ENCODE measurements at places on chromosomes 7 and 10.
A peak's percentile ranks its signal among the peaks of the same experiment; 100 is the strongest.

DNA sequence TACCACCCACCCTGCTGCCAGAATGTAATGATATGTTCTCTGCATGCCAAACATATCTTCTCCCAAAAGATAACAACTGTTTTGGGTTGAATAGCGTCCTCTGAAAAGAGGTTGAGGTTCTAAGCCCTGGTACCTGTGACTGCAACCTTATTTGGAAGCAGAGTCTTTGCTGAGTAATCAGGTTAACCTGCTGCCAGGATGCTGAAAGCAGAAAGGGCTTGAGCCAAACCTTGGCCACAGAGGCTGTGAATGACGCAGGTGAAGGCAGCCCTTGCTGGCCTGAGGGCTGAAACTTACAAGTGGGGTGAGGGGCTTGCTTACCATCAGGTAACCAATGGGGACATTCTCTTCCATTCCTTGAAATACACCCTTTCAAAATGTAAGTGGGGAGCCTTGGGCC lies 151.8 kb upstream of the RHEB start:
- DNase-seq: no peak

- no peak for DNase-seq
Measured at GRCh38 chr7:151007469-151007898, 16.7 kb downstream of the NOS3 start.

DNA sequence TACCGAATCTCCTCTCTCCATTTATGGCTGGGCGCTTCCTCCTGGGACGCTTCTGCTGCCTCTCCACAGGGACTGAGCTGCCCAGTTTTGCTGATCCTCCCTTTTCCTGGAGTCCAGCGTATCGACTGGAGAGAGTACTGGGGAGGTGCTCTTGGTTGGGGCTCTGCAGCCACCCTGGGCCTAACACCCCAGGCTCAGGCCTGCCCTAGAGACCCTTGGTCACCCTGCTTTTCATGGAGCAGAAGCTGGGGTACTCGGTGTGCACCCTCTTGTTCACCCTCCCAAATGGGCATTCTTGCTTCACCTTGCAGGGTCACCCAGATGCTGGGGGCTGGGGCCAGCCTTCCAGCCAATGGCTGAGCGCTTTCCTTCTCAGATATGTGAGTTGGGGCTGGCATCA lies 88.8 kb upstream of the RET start:
- DNase-seq: no peak

DNA sequence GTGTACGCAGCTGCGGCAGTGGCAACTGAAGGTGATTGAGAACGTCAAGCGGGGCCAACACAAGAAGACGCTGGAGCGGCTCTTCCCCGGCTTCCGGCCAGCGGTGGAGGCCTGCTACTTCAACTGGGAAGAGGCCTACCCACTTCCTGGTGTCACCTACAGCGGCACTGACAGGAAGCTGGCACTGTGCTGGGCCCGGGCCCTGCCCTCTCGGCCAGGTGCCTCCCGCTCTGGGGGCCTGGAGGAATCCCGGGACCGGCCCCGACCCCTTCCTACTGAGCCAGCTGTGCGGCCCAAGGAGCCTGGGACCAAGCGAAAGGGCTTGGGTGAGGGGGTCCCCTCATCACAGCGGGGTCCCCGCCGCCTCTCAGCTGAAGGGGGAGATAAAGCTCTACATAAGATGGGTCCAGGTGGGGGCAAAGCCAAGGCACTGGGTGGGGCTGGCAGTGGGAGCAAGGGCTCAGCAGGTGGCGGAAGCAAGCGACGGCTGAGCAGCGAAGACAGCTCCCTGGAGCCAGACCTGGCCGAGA lies 6.5 kb downstream of the ZSWIM8 start:
- DNase-seq: no peak

DNA sequence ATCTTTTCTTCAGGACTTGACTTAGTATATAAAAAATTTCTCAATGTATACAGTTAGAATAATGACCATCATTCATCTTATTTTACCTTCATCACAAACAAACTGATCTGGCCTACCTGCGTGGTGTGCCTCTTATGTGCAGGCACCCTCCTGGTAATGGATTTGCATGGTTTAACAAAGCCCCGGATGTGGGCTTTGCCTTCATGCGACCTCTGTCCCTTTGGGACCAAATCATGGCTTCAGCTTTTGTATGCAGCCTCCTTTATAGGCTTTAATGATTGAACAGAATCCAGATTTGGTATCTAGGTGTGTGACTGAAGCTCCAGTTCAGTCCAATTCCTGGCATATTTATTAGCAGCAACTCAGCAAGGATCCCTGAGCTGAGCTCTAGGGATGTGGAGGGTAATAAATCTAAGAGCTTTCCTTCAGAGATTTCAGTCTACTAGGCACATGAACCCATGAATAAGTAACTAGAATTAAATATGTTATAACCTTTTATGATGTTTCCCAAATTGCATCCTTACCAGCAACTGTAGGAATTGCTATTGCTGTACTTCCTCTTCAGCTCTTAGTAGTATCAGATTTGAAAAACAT lies 256.9 kb downstream of the ABCA13 start:
- DNase-seq: no peak

- DNase-seq: no peak
Measured at GRCh38 chr7:40709062-40709964, 574.5 kb downstream of the SUGCT start.

DNA sequence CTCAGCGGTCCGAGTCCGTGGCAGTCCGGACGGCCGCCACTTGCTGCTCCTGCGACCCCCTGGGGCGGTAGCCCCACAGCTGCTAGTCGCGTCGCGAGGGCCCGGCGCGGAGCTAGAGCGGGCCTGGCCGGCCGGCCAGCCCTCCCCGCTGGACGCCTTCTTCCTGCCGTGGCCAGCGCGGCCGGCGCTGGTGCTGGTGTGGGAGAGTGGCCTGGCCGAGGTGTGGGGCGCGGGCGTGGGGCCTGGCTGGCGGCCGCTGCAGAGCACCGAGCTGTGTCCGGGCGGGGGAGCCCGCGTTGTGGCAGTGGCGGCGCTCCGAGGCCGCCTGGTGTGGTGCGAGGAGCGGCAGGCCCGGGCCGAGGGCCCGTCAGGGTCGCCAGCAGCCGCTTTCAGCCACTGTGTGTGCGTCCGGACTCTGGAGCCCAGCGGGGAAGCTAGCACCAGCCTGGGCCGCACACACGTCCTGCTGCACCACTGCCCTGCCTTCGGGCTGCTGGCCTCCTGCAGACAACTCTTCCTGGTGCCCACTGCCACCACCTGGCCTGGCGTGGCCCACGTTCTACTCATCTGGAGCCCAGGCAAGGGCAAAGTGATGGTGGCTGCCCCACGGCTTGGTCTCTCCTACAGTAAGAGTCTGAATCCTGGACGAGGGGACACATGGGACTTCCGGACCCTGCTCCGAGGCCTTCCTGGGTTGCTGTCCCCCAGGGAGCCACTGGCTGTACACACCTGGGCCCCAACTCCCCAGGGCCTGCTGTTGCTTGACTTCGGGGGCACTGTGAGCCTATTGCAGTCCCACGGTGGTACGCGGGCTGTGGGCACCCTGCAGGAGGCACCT lies 631 bp downstream of the HPS6 start:
- DNase-seq: no peak

DNA sequence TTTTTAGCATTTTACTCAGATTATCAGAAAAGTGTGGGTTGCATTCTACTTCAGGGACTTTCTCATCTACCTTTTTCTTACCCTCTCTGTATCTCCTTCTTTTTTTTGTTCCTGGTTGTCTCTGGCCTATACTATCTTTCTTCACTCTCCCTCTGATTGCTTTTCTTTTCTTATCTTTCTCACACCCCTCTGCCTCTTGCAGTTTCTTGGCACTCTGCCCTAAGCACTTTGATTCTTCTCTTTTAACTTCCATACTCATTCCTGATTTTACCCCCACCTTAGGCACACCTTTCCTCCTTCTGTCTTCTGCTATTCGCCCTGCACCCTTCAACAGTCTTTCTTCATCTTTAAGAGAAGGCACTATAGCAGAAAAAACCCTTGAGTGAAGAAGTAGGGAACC lies 92.8 kb upstream of the HPS1 start:
- DNase-seq: no peak

DNA sequence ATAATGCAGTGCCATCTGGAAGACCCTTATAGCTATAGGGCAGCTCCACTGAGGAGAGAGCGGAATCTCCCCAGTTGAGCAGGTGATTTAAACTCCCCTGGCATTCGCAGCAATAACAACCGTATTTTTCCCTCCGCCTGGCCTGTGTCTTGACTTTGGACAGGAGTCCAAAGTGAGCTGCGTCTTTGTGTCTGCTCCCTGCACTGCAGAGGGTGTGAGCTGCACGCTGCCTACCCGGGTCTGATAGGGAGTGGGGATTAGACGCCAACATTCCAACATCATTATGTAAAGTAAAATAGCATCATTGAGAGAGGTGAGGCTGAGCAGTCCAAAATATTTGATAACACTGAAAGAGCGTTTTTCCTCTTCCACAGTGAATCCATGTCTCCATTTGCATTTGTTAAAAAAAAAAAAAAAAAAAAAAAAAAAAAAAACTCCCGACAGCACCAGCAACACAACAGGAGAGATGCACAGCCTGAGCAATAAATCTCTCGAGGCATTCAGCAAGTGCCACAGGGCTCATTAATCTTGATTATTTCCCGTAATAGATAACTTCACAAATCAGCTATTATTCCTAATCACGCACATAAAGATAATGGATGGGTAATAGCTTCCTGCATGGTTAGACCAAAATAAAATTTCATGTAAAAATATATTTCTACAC lies 68.6 kb downstream of the CELF2 start:
- no peak for DNase-seq

DNA sequence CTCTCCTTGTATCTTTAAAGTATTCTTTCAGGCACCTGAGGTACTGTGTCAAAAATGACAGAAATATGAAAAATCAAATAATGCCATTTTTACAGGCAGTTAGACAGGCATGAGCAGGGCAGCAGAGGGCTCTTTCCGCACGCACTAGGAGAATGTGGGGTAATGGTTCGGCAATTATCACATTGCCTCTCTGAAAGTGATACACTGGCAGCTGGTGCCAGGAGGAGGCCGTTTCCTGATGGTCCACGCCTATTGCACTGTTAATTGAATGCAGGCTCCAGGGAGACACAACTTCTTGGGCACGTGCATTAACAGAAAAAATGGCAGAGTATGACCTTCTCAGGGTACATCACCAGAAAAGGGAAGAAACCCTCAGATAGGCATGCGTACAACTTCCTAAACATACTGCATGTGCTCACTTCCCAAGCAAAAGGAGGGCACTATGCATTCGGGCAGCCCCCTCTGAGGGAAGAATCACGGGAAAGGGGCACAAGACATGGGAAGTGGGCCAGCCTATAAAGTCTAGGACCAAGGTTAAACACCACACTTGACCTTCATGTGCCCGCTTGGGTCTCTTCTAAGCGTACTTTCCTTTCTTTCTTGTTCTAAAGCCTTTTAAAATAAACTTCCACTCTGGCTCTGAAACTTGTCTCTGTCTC lies 161.7 kb downstream of the TNS3 start:
- no peak for DNase-seq

DNA sequence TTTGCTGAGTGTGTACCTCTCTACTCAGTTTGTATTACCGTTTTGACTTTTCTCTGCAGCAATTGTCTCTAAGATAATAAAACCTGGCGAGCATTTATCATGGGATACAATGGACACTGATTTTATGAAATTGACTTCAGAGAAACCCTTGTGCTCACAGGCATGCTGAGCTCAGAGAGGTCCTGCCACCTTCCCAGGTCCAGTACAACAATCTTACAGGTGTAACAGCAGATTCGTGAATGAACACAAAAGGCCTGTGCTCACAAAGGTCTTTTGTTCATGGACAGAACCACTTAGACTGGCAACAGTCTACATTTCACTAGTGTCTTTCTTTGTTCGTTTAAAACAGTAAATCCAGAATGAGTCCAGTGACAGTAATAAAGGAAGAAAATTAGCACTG lies 43.2 kb downstream of the HECW1 start:
- DNase-seq: no peak

DNA sequence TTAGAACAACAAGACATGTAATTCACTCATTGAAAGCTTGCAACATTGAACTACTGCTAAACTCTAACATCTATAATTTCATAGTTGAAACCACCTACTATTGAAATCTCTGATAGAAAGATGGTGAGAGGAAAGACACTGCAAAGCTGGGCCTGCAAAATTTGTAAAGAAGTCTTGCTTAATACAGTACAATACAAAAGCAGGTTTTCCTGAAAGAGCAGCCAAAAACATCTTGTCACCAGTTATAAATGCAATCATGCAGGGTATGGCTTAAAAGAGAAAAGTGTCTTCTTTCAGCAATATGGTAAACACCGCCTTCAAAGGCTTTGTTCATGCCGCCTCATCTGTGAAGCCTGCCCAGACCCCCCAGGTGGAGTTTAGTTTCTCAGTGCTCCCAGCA lies 109.2 kb downstream of the ANK3 start:
- no peak for DNase-seq

GRCh38 chr10:87691506-87692070 lies 31.9 kb downstream of the PAPSS2 start:
- no peak for DNase-seq

DNA sequence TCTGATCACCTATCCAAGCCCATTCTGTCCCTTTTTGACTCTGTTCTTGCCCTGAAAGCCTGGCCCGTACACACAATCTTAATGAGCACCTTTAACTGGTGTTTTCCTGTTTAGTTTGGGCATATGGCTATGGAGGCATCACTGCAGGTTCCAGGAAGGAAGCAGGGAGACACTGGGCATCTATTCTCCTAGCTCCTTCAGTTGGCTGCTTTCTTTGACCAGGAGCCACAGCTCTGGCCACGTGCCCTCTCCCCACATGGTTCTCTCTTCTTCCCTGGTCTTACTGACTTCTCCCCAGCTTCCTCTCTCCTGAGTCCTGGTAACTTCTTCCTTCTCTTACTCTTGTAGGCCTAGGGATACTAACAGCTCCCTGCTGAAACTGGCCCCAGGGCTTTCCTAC lies 144.4 kb downstream of the CREB5 start:
- no peak for DNase-seq

DNA sequence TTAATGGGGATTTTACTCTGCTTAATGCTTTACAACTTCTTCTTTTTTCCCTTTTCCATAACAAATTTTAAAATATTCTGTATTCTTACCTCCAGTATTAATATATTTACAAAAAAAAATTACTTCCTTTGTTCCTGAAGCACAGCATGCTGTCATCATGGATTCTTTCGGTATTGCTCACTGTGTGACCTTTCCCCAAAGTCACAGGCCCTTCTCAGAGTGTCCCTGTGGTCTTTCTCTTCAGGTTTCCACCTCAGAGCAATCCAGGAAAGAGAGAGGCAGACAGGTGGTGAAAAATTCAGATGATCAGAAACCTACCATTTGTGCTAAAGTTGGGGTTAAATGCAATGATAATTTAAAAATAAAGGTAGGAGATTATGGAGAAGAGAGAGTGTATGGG lies 13.0 kb downstream of the AOAH start:
- DNase-seq: no peak

- peak; percentile 42 for DNase-seq
Measured at GRCh38 chr7:124765401-124766352, at the start of gene GPR37. TSS of gene GPR37 (minus strand) at chr7:124765792. CDS start at chr7:124764976, 816 bp downstream.

- no peak for DNase-seq
Measured at GRCh38 chr7:24858108-24858977, 101.1 kb upstream of the GSDME start.

- no peak for DNase-seq
Measured at GRCh38 chr7:42650701-42651100, 261.2 kb downstream of the C7orf25 start.
